ENCODE measurements at places on chromosomes 5 and 9. TPM values are rescaled to one million over a fixed set of nuclear protein-coding genes. Genes with fewer than 3 reads are reported as not detected.

Gene PCDHB13
- 8.0 TPM for total RNA-seq

Gene DNAH5
- 0.68 TPM for total RNA-seq

Gene RFX3
- 15.6 TPM for total RNA-seq

Gene SURF6
- 46.1 TPM for total RNA-seq

Gene DBH
- not detected for total RNA-seq

Gene KCNT1
- 0.54 TPM for total RNA-seq

Gene PCA3
- total RNA-seq, result not detected

Gene SPATA31A3
- not detected for total RNA-seq

Gene RIC1
- 44.5 TPM for total RNA-seq

Gene LRRC8A
- total RNA-seq, result 161 TPM

Gene PHPT1
- 92.1 TPM for total RNA-seq

Gene TMOD1
- total RNA-seq, result 44.0 TPM

Gene LMX1B
- not detected for total RNA-seq

Gene NUP155
- total RNA-seq, result 30.8 TPM

Gene AGTPBP1
- 35.0 TPM for total RNA-seq

Gene PTPN3
- 16.9 TPM for total RNA-seq

Gene HAUS6
- 5.4 TPM for total RNA-seq

Gene ADAMTS16
- not detected for total RNA-seq

Gene IRX2
- 0.28 TPM for total RNA-seq

Gene BHMT2
- 14.2 TPM for total RNA-seq

Gene SPINK6
- not detected for total RNA-seq

Gene BTNL3
- not detected for total RNA-seq

- DNase-seq, result no peak
These were observed 1.1 kb downstream of the HEXB start for GRCh38 chr5:74685979-74686631.

- DNase-seq, result no peak
These were observed 3.9 kb upstream of the ADCY2 start for GRCh38 chr5:7391814-7392692.

GRCh38 chr5:172282272-172283019 lies 1.1 kb downstream of the UBTD2 start:
- no peak for DNase-seq

DNA sequence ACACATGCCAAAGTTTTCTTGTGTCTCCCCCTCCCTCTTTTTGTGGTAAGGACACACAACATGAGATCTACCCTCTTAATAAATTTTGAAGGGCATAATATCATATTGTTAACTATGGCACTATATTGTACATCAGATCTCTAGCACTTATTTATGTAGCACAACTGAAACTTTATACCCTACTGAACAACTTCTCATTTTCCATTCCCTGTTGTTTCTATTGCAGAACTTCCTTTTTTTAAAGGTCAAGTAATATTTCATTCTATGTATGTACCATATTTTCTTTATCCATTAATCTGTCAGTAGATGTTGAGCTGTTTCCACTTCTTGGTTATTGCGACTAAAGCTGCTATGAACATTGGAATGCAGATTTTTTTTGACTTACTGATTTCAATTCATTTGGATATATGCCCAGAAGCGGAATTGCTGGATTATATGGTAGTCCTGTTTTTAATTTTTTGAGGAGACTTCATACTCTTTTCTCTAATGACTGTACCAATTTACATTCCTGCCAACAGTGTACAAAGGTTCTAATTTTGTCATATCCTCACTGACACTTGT lies 305.3 kb downstream of the PRR16 start:
- DNase-seq, result no peak

DNA sequence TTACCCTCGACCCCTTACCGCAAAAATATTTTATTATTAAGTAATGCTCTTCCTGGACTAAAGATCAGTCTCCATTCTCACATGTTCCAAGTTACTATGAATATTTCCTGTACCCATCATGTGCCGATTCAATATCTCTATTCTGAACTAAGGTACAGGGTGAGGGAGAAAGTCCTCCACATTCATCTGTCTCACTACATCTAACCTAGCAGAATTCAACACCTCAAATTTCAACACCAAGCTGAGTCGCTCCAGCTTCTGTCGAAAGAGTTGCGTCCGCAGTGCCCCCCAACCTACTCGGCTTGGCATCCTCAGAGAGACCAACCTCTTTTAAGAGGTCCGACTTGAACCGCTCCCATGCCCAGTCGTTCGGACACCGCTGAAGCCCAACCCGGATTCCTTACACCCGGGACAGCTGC lies 1.0 kb downstream of the CERT1 start:
- DNase-seq, result no peak

GRCh38 chr5:73365301-73365853 lies 83.2 kb downstream of the FOXD1 start:
- DNase-seq, result no peak

GRCh38 chr5:142959683-142960657 lies 189.8 kb downstream of the ARHGAP26 start:
- no peak for DNase-seq

- no peak for DNase-seq
These were observed 464.9 kb upstream of the MPDZ start for GRCh38 chr9:13744261-13744901.

DNA sequence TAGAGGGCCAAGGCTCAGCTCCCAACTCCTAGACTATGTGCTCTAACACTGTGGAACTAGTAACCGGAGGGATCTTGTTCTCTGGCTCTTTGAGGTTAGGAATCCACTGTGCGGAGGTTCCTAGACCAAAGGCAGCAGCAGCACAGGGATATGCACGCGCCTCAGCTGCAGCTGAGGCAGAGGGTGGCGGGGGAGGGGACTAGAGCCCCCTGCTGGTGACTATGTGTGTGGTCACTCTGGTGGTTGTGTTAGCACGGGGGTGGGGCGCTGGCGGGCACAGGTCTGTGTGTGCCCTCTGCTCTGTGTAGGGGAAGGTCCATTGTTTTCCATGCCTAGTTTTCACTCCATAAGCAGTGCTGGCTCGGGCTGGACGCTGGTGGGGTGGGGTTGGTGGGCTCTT lies 458.0 kb upstream of the IZUMO3 start:
- DNase-seq, result no peak

- no peak for DNase-seq
These were observed 893.5 kb upstream of the NUDT12 start for GRCh38 chr5:104456122-104456521.

DNA sequence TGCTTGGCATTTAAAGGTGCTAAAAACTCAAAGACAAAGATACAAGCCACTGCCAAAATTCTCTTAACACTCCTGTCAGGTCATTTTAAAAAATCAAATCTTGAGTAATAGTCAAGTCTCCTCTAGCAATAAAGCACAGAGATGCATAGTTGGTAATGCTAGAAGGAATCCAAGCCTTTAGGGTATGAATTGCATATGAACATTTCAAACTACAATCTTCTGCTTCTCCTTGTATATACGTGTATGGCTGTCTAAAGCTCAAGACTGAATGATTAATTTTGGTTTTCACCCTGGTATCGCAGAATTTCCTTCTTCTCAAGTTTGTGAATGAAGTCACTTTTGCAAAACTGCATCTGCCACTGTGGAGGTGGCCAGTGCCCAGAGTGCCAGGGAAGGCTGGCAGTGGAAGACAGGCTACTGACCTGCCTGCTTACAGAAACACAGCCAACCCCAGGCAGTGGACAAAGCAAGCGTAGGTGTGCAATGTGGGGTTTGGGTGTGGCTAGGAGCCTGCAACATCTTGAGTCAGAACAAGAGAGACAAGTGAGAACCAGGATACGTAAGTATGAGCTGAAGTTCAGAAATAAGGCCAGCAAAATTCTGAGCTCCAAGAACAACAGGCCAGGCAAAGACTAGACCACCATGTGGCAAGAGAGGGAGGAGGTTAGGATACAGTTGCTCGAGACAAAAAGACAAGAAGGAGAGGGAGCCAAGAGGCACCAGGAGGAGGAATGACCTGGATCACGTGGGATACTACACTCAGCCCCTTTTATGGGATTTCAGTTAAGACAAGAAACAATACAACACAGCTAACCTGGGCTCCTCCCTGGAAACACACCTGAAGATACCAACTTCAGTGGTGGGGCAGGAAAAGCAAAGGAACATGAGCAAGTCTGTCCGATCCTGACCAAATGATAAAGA lies 22.6 kb downstream of the MYO10 start:
- DNase-seq, result no peak

- DNase-seq, result no peak
These were observed 597 bp upstream of the TMEM250 start for GRCh38 chr9:136119061-136119882.

DNA sequence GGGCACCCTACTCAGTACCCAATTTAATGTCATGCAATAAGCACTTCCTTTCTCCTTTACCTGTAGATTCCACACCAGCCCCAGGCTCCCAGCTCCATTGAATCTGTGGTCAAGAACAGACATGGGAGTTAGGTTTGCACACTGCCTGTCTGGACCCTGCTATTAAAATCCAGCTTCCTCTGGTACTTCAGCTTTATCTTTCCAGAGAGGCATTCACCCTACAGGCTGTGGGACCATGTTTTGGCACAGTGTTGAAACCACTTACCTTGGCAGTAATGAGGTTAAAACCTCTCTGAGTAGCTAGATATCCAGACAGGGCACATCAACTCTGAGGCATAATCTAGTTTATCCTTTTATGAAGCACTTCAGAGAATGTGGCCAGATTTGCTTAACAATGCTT lies 191.5 kb upstream of the PCSK5 start:
- no peak for DNase-seq

- DNase-seq, result no peak
These were observed 142.0 kb downstream of the RORB start for GRCh38 chr9:74639112-74639511.

DNA sequence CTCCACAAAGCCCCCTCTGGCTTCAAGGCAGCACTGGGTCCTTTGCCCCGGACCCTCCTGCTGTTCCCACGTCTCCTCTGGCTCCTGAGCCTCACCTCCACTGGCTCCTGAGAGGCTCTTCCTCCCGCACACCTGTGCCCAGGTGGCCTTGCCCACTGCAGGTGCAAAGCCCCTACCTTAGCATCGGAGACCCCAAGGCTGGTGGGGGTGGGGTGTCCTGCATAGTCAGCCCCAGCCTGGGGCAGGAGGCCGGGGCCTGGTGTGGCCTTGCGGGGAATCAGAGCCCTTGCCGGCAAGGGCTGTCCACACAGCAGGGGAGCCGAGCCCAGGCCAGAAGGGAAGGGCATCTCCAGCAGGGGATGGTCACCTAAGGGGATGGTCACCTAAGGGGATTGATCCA lies 41.3 kb upstream of the CEP72 start:
- DNase-seq, result no peak

GRCh38 chr9:13173553-13173952 lies 105.9 kb downstream of the MPDZ start:
- DNase-seq, result no peak

DNA sequence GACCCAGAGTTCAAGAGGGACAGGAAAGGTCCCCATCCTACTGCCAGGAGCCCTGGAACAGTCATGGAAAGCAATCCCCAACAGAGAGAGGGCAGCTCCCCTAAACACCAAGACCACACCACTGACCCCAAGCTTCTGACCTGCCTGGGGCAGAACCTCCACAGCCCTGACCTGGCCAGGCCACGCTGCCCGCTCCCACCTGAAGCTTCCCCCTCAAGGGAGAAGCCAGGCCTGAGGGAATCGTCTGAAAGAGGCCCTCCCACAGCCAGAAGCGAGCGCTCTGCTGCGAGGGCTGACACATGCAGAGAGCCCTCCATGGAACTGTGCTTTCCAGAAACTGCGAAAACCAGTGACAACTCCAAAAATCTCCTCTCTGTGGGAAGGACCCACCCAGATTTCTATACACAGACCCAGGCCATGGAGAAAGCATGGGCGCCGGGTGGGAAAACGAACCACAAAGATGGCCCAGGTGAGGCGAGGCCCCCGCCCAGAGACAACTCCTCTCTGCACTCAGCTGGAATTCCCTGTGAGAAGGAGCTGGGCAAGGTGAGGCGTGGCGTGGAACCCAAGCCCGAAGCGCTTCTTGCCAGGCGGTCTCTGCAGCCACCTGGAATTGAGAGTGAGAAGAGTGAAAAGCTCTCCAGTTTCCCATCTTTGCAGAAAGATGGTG lies 31.6 kb downstream of the CD180 start:
- no peak for DNase-seq

GRCh38 chr5:1329111-1329579 lies 15.8 kb downstream of the CLPTM1L start:
- no peak for DNase-seq

- no peak for DNase-seq
These were observed 87.4 kb upstream of the GNA14 start for GRCh38 chr9:77735494-77735893.

GRCh38 chr5:156942064-156942463 lies 21.0 kb downstream of the TIMD4 start:
- no peak for DNase-seq

DNA sequence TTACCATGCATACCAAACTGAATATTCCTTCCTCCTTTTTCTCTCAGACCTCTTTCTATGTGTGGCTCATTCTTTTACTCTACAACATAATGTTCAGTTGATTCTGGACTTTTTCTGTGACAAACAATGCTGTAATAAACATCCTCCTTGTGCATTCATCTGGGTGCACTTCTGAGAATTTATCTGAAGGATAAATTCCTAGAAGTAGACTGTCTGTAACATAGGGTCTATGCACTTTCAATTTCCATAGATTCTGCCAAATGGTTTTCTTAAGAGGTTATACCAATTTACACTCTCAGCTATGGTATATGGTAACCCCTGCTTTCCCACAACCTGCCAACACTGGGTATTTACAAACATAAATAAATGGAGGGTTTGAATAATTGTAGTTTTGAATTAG lies 24.1 kb upstream of the TNC start:
- no peak for DNase-seq

- no peak for DNase-seq
These were observed 47.1 kb upstream of the CTSL start for GRCh38 chr9:87678650-87679355.

GRCh38 chr5:141519605-141520565 lies 31.0 kb downstream of the PCDHGC5 start:
- no peak for DNase-seq

GRCh38 chr9:94821098-94821887 lies 94.8 kb downstream of the AOPEP start:
- DNase-seq, result no peak

- no peak for DNase-seq
These were observed 184.0 kb downstream of the SYK start for GRCh38 chr9:90985631-90986030.

- no peak for DNase-seq
These were observed 235.1 kb downstream of the GADD45G start for GRCh38 chr9:89839952-89840351.

- no peak for DNase-seq
These were observed 16.7 kb upstream of the PHYHD1 start for GRCh38 chr9:128903871-128904620.

DNA sequence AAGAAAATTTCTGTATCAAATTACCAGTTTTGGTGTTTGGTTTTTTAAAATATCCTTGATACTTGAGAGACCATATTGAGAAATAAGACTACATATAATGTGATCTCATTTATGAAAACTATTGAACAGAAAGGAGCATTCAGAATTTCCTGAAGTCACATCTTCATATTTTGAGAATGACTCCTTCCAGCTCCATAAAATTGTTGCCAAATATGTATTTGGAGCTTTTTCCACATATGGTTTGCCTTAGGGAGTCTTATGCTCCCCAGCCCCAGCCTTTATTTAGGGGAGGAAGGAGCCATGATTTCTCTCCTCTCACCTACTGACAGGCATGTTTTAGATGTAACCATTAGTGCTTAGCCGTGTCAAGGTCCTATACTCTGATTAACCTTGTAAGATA lies 51.1 kb downstream of the GCNT1 start:
- no peak for DNase-seq
